Hindlimb muscle (tissue), 1 donor: ENCODE measurements at places on chromosomes 16 and 17. TPM values are rescaled to one million over a fixed set of nuclear protein-coding genes. Genes with fewer than 3 reads are reported as not detected.

Gene MPP3
- polyA plus RNA-seq = 5.8 TPM

Gene MRC2
- polyA plus RNA-seq = 134 TPM

Gene HS3ST3A1
- 0.83 TPM for polyA plus RNA-seq

Gene NRN1L
- 1.6 TPM for polyA plus RNA-seq

Gene ANTKMT
- polyA plus RNA-seq = 15.2 TPM

Gene MYH3
- 16,698 TPM for polyA plus RNA-seq

Gene ZFP3
- polyA plus RNA-seq = 11.6 TPM

Gene DDX28
- 4.9 TPM for polyA plus RNA-seq

Gene CD300C
- polyA plus RNA-seq = 1.0 TPM

Gene YBX2
- polyA plus RNA-seq = 3.6 TPM

Gene PSME3
- 48.1 TPM for polyA plus RNA-seq

Gene NOL3
- 44.3 TPM for polyA plus RNA-seq

Gene TMEM100
- 4.2 TPM for polyA plus RNA-seq

Gene GNG13
- polyA plus RNA-seq = not detected

Gene RAB11FIP4
- 0.93 TPM for polyA plus RNA-seq

Gene NOB1
- 48.3 TPM for polyA plus RNA-seq

Gene LRRC45
- 10.6 TPM for polyA plus RNA-seq

Gene ADGRG1
- polyA plus RNA-seq = 7.4 TPM
